NCI-H187 (cell line): ENCODE measurements at places on chromosomes 7 and 10.

- DNase-seq, result no peak
These were observed 83.6 kb downstream of the ICA1 start for GRCh38 chr7:8178353-8178752.

DNA sequence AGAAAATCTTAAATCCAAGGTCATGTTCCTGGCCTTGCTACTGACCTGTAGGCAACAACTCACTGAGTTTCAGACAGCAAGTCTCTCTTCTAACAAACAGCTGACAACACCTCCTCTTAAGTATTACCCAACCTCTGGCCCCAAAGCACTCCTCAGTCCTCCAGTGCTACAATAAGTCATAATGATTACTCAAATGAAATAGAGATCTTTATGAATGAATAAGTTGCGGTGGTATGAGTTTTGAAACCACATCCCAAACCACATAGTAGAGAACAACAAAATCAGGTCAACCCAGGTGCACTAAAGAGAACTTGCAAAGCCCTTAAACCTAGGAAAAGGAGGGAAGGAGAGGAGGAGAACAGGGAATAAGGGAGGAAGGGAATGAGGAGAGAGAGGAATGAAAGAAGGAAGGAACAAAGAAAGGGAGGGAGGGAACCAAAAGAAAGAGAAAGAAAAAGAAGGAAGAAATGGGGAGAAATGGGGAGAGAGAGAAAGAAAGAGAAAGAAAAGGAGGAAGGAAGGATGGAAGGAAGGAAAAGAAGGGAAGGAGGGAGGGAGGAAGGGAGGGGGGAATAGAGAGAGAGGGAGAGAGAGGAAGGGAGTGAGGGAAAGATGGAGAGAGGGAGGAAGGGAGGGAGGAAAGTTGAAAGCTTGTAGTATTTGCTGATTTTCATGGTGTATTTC lies 142.8 kb upstream of the CALCR start:
- no peak for DNase-seq

GRCh38 chr10:92267343-92267742 lies 23.5 kb downstream of the CPEB3 start:
- no peak for DNase-seq

- no peak for DNase-seq
These were observed 233.6 kb downstream of the PRPF18 start for GRCh38 chr10:13820119-13820963.

DNA sequence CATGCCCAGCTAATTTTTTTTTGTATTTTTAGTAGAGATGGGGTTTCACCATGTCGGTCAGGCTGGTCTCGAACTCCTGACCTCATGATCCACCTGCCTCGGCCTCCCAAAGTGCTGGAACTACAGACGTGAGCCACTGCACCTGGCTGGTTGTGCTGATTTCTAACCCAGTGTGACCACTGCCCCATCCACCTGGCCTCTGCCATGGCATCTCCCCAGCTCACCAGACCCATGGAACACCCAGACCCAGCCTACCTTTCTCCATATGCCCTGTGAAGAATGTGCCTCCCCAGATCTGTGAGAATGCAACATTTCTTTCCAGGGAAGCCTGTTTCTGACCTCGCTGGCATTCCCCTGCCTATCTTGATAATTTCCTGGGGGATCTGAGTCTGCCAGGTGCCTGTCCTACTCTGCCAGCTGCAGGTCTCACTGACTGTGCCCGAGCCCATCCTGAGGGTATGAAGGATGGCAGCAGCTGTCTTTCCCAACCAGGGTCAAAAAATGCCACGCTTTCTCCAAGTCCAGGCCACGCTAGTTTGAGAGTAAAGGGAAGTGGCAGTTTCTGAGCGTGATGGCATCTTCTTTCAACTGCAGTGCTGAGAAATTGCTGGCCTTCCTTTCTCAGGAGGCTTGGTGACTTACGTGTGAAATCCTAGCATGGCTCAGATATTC lies 324.4 kb upstream of the ZNF32 start:
- DNase-seq, result no peak

GRCh38 chr7:13282377-13282980 lies 595.0 kb downstream of the ARL4A start:
- no peak for DNase-seq

DNA sequence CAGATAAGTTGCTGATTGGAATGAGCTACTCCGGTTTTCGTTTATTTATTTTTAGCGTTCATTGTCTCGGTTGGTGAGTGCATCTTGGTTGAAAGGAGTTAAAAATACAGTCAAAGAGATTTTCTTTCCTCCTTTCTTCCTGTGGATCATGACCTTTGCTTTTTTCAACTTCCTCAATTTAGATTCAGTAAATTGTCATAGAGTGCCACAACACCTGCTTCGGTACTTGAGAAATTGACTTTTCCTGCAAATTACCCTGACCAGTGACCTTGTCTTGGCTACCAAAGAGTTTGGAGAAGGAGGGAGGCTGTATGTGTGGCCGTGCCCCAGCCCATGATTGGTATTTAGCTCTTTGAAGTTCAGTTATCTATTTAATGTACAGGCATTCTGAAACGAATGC lies 128.7 kb downstream of the FAM204A start:
- no peak for DNase-seq
